ENCODE measurements at places on chromosomes 1 and 21. TPM values are rescaled to one million over a fixed set of nuclear protein-coding genes. Genes with fewer than 3 reads are reported as not detected.

PLK3 gene
- total RNA-seq = 10.6 TPM

S100A9 gene
- total RNA-seq = 65.9 TPM

ZNF593OS gene
- total RNA-seq = not detected

CSDE1 gene
- 1,344 TPM for total RNA-seq

TSPAN1 gene
- total RNA-seq = 8.1 TPM

CYP2J2 gene
- total RNA-seq = 17.8 TPM

OVAAL gene
- total RNA-seq = not detected

CD1B gene
- not detected for total RNA-seq

ATP1A4 gene
- 0.90 TPM for total RNA-seq

ZNF683 gene
- total RNA-seq = not detected

NUDT4B gene
- 5.1 TPM for total RNA-seq

IFNAR2 gene
- 19.7 TPM for total RNA-seq

TINAGL1 gene
- total RNA-seq = 227 TPM

All from tibial nerve (tissue), 4 donors.